ELR (cell line): ENCODE measurements at places on chromosomes 3 and 15.

DNA sequence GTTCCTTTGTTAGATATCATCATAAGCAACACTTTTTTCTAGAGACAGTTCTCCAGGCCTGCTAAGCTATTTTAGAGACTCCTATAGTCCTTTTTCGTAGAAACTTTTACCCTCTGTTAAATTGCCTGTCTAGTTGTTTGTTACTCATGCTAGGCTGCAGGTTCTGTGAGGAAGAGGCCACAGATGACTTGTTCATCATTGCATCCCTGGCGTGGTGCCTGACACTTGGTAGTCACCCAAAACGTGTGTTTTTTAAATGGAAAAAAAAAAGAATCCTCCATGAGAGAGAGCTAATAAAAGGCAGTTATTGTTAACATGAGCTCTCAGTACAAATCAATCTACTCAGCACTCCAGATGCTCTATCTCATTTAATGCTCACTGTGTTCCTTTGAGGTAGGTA lies 35.1 kb downstream of the CCDC54 start:
- DNase-seq: peak; percentile 50

DNA sequence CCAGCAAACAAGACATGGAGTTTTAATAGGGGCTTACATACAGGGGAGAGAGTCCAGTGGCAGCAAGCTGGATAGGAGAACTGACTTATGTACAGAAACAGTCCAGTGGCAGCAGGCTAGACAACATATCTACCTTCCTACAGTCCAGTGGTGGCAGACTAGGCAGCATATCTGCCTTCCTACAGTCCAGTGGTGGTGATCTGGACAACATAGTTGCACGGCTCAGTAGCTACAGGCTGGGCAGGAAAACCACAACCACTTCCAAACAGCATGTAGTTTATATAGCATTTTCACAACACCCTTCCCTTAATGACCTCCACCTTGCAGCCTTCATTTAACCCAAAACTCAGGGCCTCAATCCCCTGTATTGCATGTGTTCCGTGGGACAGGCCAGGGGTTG lies 181.3 kb upstream of the EIF1B start:
- no peak for DNase-seq

- DNase-seq: no peak
These were observed 117.0 kb downstream of the WNT7A start for GRCh38 chr3:13762906-13763305.

DNA sequence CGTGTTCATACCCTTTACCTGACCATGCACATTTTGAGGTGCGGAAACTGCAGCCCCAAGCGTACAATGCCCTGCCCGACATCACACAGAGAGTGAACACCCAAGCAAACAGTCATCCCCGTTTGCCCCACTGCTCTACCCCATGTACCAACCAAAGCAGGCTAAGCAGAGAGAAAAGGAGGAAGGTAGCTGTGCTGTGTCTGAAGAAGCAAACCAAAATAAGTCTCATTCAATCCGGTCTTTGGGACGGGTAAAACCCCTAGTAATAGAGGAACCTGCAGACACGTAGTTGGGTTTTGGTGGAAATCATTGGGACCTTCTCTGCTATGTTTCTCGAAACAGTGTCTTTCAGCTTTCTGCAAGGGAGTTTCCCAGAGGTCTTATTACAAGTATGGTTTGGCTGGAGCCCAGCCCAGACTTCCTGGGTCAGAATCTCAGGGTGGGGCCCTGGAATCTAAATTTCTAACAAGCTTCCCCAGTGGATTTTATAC lies 164.6 kb upstream of the HES1 start:
- peak; percentile 14 for DNase-seq

DNA sequence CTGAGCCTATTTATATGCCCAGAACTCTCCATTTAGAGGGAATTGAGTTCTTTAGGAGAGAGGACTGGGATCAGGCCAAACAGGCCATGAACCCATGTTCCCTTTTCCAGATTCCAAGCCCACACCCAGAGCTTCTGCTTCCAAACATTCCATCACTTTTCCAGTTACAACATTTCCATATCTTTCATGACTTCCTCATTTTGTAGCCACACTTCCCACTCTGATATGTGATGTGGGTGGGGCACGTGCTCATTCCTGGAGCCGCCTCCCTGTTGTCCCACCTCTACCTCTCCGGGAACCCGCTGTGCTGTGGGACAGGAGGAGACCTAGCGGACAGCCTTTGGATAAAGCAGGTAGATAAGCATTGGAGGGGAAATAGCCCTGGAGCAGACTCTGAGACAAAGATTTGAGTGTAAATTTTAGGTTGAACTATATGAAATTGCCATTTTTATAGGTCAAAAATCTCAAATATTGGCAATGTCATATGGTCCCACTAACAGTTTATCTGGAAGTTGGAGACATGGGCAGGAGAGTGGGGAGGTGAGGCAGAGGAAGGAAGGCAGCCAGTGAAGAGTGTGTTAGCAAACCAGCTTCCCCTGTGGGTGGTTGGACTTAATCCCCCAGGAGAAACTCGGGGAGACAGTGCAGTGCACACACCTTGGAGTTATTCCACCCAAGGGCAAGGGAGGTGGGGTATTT lies 31.8 kb downstream of the CYP8B1 start:
- no peak for DNase-seq

DNA sequence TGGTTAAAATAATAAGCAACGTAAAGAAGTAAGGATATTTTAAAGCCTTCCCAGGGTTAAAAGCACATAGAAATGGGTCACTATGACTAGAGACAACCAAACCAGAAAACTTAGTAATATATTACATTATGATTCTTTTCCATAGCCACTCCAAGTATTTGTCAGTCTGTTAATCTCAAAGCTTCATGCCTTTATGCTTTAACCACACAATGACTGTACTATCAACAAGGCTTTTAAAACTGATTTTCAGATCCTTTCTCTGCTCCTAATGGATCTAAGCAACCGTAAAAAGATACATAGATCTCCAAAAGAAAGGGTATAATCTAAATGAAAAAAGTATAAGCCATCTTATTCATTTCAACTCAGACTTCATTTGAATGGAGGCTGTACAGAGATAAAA lies 14.4 kb downstream of the SECISBP2L start:
- no peak for DNase-seq

GRCh38 chr3:128592864-128593263 lies 57.8 kb downstream of the RPN1 start:
- no peak for DNase-seq

DNA sequence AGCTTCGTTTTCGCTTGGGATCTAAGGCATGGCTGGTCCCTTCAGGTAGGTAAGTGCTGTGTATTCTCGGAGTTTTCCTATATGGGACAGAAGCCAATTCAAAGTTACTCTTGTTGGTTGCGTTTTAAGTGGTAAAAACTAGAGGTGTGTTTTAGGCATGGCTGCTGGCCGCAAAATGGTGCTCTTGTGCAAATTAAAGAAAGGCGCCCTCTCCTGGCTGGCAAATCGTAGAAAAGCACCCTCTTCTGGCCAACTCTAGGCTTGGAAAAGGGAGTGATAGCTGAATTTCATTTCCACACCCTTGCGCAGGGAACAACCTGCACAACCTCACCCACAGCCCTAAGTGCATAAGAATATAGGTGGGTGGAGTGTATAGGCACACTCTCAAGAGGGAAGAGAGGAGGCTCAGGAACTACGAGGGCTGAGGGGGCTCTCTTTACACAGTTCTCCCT lies 23.5 kb downstream of the DRD3 start:
- DNase-seq: peak; percentile 54

DNA sequence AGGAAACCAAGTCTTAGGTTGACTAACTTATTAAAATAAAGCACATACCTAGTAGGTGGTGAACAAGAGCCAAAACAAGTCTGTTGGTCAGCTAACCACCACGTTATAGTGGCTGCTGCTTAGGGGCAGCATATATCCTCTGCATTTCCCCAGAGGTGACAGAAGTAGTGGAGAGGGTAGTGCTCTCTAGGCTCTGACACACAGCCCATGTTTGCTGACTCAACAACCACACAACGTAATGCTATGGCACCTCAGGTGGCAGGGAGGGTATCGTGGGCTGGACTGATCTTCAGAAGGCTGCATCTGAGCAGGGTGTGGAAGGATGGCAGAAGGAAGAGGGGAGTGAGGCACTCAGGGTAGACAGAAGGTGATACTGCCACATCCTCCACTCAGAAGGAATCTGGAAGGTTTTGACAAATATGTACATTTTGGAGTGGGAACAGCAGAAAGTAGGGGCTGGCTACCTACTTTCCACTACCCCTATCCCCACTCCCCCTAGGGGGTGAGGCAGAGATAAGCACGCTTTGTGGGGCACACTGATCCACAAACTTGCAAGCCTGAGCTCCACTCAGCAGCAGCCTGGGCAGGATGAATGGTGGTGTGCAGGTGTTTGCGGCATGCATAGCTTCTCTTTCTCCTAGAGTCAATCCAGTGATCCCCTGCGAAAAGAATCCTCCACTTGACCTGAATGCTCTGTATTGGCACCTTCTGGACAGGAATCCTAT lies 178.1 kb downstream of the RORA start:
- peak; percentile 29 for DNase-seq

DNA sequence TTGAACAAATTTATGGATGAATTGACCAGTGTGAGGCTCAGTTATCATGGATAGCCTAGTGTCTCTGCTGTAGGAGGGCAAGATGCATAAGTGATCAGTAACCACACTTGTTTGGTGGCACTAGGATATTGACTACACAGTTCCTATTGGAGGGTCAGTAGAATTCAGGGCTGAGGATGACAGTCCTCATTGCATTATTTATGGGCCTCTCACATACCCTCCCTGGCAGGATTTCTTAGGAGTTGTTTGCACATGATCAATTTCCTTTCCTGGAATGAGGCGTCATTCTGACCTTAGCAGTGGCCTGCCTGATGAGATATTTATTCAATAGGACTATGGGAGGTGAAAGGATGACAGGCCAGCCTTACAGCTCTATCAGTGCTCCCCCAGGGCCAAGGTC lies 125.1 kb upstream of the AGBL1 start:
- no peak for DNase-seq

DNA sequence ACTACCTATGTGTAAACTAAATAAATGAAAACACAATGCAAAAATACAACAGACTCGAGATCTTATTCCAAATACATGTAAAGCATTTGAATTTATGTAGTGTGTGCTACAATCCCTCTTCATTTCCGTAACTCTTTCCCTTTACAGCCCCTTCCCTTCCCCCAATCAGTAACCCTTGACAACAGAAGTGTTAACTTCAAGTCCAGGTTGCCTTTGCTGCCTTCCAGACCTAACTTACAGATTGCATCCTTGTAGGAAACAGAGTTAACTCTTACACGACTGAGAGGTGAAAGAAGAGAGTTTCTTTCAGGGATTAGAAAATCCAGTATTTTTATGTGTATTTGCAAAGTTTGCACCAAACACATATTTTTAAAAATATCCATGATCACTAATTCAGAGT lies 1.4 kb upstream of the ROBO1 start:
- no peak for DNase-seq

DNA sequence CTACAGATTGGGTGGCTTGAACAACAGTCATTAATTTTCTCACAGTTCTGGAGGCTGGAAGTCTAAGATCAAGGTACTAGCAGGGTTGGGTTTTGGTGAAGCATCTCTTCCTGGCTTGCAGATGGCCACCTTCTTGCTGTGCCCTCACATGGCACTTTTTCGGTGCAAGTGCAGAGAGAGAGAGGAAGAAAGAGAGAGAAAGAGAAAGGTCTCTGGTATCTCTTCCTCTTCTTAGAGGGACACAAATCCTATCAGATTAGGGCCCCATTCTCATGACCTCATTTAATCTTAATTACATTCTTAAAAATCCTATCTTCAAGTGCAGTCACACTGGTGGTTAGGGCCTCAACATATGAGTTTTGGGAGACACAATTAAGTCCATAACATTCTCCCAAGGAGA lies 167.1 kb downstream of the NFKBIZ start:
- DNase-seq: no peak

GRCh38 chr15:77038312-77039216 lies 32.3 kb downstream of the TSPAN3 start:
- DNase-seq: peak; percentile 43

- no peak for DNase-seq
These were observed 44.1 kb downstream of the CPN2 start for GRCh38 chr3:194306771-194307640.

GRCh38 chr3:52136513-52136912 lies 17.7 kb downstream of the POC1A start:
- DNase-seq: no peak

DNA sequence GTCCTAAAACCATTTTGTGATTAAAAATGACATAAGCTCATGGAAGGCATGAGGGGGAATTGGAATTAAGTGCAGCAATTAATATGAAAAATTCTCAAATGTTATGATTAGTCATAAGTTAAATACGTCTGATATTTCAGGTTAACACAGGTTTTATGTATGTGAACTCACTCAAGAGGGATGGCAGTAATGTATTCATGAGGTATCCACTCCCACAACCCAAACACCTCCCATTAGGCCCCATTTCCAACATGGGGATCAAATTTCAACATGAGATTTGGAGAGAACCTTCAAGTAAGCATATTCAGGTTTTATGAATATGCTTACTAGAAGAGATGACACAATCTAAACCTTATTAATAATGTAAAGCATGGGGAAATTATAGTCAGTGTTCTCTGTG lies 41.6 kb upstream of the IL20RB start:
- no peak for DNase-seq

DNA sequence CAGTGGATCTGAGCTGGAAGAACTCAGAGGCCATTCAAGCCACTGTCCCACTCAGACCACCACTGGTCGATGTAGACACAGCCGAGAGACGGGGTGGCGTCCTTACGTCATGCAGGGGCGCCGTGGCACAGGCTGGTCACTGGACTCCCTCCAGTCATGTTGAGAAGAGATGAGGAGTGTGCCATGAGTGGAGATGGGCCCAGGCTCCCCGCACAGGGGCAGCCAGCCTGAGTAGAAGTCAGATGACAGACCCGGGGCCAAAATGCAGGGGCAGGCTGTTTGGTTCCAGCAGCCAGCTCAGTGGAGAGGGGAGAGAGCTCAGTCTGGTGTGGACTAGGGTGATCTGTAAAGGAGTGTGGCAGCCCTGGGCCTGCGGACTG lies 33.4 kb upstream of the KIF23 start:
- DNase-seq: no peak

DNA sequence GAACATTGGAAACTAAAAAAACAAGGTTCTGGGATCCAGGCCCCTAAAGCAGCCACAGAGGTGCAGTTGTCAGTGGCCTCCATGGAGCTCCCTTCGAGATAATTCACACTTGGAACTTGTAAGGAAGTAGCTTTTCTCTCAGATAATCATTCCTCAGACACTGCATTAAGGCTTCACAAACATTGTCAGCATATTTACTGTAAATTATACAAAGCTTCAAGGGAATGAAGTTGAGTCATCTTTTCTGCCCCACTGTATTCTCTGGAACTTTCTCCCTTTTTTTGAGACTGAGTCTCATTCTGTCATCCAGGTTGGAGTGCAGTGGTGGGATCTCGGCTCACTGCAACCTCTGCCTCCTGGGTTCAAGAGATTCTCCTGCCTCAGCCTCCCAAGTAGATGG lies 7.1 kb downstream of the BLOC1S6 start:
- no peak for DNase-seq
